ENCODE measurements at places on chromosomes 2 and 18. TPM values are rescaled to one million over a fixed set of nuclear protein-coding genes. Genes with fewer than 3 reads are reported as not detected.

Gene GNLY
- not detected for polyA plus RNA-seq

Gene FOXD4L1
- polyA plus RNA-seq, result not detected

- DNase-seq, result peak; percentile 40
Observed at GRCh38 chr18:72830109-72830508, 37.7 kb downstream of the NETO1 start.

Gene CHRNA1
- polyA plus RNA-seq, result 0.73 TPM

Gene SNTG2
- 0.06 TPM for polyA plus RNA-seq

- no peak for DNase-seq
Observed at GRCh38 chr2:226943862-226944620, 108.2 kb downstream of the RHBDD1 start.

GRCh38 chr2:6423157-6423556 is 442.6 kb downstream of the CMPK2 start:
- DNase-seq, result peak; percentile 30

- no peak for DNase-seq
Observed at GRCh38 chr2:118903551-118904479, 38.2 kb upstream of the MARCO start.

Gene TCF4
- polyA plus RNA-seq, result 48.9 TPM

Gene WNT6
- polyA plus RNA-seq, result not detected

DNA sequence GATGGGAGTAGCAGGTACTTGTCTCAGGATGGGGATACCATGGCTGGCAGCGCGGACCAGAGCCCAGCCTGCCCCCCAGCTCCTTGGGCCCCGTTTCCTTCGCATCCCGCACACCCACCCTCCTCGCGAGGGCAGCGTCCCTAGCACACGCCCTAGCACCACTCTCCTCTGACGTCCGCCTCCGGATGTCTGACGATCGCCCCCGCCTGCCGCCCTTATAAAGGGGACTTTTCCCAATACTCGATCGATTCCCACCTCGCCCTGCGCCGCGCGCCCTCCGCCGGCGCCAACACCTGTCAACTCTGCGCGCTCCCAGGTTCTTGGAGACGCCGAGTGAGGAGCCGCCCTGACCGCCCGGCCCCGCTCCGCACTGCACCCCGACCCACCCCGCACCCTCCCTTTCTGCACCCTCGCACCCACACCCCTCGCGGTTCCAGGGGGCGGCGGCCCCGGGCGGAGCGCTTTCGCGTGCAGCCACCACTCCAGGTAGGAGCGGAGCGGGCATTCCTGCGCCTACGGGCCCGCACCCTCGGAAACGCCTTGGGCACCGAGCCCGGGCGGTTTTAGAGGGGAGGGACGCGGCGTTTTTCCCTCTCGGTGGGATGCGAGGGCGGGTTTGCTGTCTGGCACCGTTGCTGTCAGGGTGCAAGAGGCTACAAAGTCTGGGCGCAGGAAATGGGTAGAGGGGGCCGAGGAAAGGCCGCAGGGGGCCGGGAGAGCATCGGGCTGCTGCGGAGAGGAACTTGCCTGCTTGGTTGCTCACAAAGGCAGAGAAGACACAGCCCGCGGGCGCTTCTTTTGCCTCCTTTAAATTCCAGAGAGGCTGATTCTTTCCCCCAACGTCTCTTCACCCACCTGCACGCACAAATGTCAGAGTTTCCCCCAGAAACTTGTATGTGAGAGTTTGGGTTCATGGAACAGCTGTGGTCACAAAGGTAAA is at the start of gene SLC5A7:
TSS of gene SLC5A7 (plus strand) at position 247 of the 940 bp plus-strand sequence. CDS start 1,632 bp downstream, outside the sequence.
- no peak for DNase-seq

DNA sequence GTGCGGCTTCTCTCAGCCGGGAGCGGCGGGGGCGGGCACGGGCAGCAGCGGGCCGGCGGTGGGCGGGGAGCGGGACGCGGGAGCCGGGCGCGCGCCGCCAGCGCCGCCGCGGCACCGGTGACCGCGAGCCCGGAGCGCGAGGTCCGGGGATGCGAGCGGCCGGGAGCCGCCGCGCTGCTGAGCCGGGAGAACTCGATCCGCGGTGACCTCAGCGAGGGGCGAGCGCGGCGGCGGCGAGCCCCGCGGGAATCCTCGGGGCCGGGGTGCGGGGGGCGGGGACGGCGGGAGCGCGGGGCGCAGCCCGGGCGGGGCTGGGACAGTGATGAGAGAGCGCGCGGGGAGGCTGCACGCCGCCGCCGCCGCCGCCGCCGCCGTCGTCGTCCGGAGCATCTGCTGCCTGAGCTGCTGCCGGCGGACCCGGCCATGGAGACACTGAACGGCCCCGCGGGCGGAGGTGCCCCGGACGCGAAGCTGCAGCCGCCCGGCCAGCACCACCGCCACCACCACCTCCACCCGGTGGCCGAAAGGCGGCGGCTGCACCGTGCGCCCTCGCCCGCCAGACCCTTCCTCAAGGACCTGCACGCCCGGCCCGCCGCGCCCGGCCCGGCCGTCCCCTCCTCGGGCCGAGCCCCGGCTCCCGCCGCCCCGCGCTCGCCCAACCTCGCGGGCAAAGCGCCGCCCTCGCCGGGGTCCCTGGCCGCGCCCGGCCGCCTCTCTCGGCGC is at the start of gene MTCL1:
TSS of gene MTCL1 (plus strand) at position 319 of the 723 bp plus-strand sequence. CDS start at position 424, 105 bp downstream.
- DNase-seq, result peak; percentile 39

DNA sequence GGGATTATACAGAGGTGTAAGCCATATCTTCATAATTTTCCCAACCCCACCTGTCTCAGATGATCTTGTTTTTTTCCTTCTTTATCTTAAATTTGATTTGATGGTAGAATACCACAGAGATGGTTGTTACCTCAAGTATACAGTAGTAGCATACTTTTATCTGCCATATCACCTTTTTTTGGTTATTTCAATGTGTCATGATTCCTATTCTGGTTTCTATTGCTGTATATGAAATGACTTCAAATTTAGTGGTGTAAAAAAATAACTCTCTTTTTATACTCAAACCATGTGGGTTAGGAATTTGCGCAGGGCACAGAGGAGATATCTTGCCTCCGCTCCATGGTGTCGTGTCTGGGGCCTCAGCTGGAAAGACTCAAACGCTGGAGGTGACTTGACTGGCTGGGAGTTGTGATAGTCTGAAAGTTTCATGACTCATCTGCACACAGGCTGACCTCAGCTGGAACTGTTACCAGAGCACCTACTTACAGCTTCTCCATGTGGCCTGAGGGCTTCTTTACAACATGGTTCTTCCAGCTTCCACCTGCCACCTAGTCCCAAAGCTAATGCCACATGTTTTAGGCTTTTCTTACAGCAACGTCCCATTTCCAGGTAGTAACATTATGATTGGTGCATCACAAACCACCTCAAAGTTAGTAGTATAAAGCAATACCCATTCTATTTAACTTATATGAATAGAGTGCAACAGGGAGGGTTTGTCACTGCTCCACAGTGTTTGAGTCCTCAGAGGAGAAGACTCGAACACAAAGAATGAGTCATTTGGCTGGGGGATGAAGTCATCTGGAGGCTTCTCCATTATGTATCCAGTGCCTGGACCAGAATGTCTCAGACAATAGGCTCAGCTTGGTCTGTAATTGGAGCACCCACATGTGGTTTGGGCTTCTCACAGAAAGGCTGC is 82.3 kb upstream of the XPO1 start:
- DNase-seq, result peak; percentile 93

- peak; percentile 9 for DNase-seq
Observed at GRCh38 chr2:209876211-209876610, 104.6 kb downstream of the UNC80 start.

Gene TTR
- polyA plus RNA-seq, result not detected

Gene HS6ST1
- polyA plus RNA-seq, result 16.6 TPM

All from fibroblast of lung (primary cell).